ENCODE measurements at places on chromosomes 13 and 19.

GRCh38 chr19:49555600-49556411 is 24.6 kb downstream of the NOSIP start:
- peak; percentile 66 for DNase-seq

GRCh38 chr19:45125360-45125759 is 32.4 kb downstream of the PPP1R37 start:
- no peak for DNase-seq

GRCh38 chr13:77113496-77113895 is 86.5 kb upstream of the FBXL3 start:
- no peak for DNase-seq

DNA sequence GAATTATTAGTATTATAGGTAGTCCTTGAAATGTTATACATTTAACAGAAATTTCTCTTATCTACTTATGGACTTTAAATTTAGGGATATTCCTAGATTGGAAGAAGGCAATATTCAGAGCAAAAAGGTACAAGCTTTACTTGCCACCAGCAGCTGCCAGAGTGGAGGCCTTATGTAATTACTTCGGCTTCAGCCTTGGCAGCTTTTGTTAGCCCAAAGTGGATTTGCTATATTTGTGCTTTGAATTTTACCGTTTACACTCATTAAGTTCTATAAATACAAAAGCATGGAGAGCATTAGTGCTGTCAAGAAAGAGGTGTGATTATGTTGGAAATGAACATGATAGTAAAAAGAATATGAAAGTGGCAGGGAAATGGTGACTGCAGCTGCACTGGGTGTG is 319.9 kb downstream of the ATP8A2 start:
- DNase-seq = no peak

DNA sequence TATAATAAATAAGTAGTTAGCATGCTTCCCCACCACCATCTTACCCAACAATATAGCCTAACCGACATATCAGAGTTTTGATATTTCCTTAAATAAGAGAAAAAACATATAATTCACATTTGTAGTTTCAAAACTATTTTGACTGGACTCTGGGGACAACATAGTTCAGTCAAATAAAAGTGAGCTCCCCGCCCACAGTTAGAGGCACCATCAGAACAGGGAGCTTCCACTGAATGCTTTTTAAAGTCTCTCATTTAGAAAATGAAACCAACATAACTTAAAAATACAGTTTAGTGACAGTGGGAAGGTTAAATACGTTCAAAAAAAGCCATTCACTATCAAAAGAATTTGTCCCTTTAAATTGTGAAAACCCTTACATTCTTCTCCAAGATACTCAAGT is 92.8 kb downstream of the EPSTI1 start:
- no peak for DNase-seq

DNA sequence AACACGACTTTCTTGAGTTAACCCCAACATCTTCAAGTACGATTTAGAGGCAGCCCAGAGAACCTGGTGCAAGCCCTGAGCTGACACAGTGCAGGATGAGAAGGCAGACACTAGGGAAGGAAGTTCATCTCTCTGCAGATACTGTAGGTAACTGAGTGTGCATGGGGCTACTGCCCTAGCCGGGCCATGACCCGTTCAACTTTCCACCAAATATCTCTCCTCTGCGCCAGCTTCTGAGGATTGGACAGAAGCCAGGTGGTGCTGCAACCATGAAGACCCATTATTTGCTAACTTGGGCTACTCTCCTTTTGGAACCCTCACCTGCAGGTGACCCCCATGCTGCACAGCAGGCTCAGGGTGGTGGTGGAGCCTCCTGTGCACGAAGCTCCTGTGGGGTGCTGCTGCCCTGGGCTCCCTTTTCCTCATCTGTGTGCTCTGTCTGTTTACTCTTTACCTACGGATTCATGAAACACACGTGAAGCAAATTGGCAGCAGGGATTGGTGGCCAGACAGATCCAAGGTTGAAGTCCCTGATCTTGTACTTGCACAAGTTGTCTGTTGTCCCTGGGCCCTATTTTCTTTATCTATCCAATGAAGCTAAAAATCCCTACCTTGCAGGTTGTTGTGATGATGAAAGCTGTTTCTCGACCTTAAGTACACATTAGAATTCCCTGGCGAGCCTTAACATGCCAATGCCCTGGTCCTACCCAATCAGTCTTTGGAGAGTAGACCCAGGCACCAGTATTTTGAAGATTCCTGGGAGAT is 227.8 kb downstream of the LACC1 start:
- no peak for DNase-seq

DNA sequence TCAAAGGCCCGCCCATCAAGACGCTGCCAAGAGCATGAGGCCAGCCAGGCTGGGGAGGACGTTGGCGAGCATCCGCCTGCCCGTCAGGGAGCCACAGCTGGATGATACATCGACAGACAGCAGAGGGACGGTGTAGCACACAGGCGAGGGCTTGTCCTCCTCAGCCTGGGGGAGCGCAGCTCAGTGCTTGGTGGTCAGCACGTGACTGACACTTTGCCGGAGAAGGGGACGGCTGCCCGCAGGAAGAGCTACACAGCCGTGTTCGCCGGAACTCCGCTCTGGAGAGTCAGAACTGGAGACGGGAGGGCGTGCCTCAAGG is 34.1 kb downstream of the CSNK1G2 start:
- DNase-seq = no peak

DNA sequence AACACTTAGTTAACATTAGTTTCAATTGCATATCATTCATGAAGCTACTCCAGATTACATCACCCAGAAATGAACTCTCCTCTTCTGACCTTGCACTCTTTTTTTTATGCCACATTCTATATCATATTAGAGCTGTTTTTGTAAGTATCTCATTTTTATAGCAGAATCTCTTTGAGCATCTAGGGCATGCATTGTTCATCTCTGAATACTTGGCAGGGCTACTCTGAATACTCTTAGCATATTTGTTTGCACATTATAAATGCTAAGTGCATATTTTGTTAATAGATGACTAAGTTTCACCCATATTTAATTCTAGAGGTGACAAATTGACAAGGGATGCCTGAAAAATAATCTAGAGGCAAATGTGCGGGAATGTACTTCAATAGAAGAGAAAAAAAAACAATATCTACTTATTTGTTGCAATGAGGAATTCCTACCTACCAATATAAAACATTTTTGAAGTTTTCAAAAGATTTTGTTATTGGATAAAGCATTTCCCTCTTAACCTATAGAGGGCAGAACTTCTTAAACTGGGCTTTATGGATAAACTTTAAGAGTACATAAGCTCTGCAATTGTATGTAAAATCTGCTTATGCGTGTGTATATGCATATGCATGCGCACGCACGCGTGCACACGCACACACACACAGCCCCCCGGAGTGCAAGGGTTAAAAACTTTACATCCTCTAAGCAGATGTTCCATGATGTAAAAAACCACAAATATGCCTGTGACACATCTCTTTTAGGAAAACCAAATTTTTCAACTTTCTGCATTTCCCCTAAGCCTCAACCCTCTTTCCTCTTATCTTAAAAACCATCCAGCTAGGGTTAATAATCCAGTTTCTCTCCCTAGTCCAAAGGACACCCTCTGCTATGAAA is 73.0 kb upstream of the OXGR1 start:
- DNase-seq = no peak

DNA sequence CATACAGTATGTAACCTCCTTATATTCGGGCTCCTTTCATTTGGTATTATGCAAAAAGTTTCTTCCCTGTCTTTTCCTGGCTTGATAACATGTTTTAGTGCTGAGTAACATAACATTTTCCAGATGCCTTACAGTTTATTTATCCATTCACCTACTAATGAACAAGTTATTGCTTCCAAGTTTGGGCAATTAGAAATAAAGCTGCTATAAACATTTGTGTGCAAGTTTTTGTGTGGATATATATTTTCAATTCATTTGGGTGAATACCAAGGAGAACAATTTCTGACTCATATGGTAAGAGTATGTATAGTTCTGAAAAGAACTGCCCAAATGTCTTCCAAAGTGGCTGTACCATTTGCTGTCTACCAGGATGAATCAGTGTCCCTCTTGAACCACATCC is 360.9 kb downstream of the PCDH17 start:
- no peak for DNase-seq

GRCh38 chr19:50602496-50602895 is 34.3 kb upstream of the LRRC4B start:
- no peak for DNase-seq

GRCh38 chr13:99913167-99913566 is 58.4 kb downstream of the ZIC5 start:
- no peak for DNase-seq

DNA sequence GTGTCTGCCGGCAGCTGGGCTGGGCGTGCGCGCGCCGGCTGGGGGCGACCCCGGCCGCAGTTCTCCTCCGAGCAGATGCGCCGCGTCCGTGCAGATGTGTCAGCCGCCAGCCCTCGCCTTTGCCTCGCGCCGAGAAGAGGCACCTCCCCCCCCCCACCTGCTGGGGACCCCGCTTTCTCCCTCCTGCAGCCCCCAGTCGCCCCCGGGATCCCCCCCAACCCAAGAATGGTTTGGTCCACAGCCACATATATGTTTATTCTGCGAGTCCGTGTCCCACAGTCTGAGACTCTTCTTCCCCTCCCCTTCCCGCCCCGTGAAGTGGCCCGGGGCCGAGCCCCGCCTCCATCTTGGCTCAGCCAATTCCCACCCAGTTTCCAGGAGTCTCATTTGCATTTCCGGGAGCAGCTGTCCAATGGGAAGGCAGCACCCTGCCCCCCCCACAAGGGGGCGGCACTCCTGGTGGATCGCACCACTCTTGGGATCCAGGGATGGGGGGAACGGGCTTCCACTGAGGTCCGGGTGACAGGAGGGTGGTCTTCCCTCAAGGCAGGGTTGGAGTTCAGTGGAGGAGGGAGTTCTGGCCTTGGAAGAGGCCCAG is 8.6 kb downstream of the ISOC2 start:
- DNase-seq = no peak

DNA sequence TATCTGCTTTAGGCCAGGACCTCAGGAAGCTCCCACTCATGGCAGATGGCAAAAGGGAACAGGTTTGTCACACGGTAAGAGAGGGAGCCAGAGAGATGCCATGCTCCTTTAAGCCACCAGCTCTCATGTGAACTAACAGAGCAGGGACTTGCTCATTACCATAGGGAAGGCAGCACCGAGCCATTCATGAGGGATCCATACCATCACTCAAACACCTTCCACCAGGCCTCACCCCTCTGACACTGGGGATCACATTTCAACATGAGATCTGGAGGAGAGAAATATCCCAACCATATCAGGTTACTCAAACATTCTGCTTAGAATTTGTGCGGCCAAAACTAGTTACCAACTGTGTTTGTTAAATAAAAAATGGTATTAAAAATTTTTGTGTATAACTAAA is 427.0 kb downstream of the UQCRFS1 start:
- no peak for DNase-seq

GRCh38 chr13:94327318-94327717 is 152.2 kb downstream of the DCT start:
- DNase-seq = no peak

DNA sequence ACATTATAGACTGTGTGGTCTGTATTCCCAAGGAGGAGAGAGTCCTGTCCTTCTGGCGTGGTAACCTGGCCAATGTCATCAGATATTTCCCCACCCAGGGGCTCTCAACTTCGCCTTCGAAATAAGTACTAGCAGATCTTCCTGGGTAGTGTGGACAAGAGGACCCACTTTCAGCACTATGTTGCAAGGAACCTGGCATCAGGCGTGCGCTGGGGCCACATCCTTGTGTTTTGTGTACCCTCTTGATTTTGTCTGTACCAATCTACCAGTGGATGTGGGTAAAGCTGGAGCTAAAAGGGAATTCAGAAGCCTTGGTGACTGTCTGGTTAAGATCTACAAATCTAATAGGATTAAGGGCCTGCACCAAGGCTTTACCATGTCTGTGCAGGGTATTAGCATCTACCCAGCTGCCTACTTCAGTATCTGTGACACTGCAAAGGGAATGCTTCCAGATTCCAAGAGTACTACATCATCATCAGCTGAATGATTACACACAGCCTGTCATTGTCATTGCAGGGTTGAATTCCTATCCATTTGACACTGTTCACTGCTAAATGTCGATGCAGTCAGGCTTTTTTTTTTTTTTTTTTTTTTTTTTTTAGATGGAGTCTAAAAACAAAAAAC is 148.0 kb downstream of the PRR20E start:
- no peak for DNase-seq

- no peak for DNase-seq
Observed at GRCh38 chr13:40442231-40442630, 224.2 kb downstream of the FOXO1 start.

GRCh38 chr19:42281146-42281826 is 12.2 kb downstream of the CIC start:
- no peak for DNase-seq

DNA sequence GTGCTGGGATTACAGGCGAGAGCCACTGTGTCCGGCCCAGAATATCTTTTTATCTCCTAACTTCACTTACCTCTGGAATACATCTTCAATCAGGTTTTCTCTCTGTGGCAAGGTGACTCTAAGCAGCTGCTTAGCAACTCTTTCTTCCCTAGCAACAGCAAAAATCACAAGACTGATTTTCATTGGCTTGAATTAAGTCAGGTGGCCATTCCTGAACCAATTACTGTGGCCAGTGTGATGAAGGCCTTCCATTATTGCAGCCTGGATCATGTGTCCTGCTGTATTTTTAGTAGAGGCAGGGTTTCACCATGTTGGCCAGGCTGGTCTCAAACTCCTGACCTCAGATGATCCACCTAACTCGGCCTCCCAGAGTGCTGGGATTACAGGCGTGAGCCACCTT is 9.0 kb upstream of the LTBP4 start:
- DNase-seq = no peak

- no peak for DNase-seq
Observed at GRCh38 chr19:18879579-18880373, 16.2 kb downstream of the CERS1 start.

DNA sequence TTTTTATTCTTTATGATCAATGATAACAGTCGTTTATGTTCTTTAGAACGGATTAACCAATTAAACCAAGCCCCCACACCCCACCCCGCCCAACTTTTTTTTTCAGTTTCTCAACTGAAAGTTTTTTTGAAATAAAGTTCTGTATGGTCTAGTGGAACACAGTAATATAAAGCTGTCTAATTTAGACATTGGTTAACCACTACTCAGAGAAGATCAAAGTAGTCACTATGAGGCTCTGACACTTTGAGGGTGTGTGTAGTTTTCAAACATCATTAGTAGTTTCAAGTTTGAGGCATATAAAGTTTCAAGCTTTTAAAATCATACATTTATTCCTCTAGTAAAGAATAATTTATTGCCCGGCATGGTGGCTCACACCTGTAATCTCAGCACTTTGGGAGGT is 413.2 kb downstream of the EFNB2 start:
- DNase-seq = no peak

DNA sequence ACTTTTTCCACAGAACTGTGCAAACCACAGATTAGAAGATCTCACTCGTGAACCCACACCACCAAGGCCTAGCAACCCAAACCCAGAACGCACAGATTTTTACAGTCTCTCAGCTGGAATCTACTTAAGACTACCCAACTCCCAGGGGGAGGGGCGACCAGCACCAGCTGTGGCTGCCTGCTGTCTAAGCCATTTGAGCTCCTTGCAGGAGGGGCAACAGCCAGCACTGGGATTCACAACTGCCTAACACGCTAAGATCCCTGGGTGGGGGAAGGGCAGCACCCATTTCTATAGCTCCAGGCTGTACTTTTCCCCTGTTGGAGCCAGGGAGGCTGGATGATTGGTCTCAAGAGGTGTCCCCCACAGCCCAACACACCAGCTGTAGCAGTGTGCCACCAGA is 368.8 kb downstream of the SUCLA2 start:
- DNase-seq = no peak

GRCh38 chr13:111322001-111322915 is 1.8 kb downstream of the TEX29 start:
- DNase-seq = no peak

- DNase-seq = no peak
Observed at GRCh38 chr19:54916822-54917221, 10.9 kb downstream of the NCR1 start.

GRCh38 chr19:39341129-39341718 is 997 bp upstream of the SAMD4B start:
- no peak for DNase-seq
